ENCODE measurements at places on chromosomes 2 and 18.

DNA sequence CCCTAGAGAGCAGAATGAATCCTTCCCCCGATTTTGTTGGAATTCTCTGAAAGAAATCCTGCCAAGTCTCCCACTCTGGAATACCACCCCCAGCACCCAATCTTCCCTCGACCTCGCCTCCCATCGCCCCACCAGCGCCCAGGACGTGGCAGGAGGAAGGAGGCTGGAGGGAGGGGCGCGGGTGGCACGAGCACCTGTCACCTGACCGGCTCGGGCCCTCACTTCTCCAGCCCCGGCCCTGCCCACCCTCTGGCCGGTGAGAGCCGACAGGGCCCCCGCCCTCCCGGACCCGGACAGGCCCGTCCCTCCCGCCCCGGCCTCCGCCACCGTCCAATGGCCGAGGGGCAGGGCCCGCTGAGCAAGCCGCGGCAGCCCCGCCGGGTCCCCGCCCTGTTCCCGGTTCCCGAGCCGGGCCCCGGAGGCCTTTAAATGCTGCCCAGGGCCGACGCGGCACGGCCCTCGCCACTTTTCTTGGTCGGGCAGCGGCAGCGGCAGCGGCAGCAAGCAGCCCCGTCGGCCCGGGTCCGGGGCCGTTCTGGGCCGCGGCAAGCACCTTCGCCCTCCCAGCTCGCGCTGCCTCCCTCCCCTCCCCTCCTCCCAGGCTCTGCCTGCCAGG, at the start of gene LGALSL:
TSS of gene LGALSL (plus strand) at position 393 of the 616 bp plus-strand sequence. CDS start 384 bp downstream, outside the sequence.
- peak; percentile 85 for DNase-seq

DNA sequence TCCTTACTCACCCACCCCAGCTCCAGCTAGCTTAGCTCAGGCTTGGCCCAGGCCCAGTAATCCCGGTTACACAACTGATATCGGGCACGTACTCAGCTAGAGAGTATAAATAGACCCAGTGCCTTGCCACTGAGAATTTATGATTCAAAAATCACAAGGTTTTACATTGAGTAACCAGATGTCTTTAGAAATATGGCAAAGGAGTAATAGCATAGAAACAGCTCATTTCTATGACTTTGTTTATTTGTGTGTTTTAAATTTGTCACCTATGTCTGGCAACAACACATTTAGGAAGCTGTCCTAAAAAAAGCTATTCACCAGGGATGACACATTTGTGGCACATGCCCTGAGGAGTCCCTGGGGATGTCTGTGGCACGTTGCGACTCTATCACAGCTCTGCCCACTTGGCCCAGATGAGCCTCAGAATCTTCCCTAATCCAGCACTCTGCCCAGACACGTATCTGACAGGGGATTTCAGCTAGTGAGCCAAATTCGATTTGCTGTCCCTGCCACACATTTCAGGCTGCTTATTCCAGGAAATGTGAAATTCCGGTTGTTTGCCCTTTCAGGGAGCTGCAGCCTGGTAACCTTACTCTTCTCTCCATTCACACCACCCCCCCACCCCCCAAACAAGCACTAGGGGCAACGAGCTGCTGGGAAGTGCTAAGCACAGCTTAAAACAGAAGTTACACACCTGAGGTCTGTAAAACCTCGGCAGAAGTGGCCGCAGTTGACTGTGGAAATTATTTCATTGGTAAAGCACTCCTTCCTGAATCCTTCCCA, 85.4 kb upstream of the ZCCHC2 start:
- DNase-seq, result peak; percentile 95

DNA sequence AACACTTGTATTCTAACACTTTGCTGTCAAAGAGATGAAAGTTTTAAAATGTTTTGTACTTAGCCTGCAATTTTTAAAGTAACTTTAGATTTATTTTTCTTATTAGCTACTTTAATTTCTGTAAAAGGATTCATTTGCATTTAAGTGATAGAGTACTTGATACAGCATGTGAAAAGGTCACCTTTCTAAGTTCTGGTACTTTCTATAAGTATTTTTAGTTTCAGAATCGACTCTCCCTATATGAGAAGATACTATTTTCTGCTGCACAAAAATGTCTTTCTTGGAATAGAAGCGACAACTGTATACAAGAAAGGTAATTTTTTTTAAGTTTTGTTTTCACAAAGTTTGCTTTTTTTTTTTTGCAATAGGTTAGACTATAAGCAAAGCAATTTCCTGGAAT, 72.9 kb downstream of the METTL8 start:
- DNase-seq, result no peak

DNA sequence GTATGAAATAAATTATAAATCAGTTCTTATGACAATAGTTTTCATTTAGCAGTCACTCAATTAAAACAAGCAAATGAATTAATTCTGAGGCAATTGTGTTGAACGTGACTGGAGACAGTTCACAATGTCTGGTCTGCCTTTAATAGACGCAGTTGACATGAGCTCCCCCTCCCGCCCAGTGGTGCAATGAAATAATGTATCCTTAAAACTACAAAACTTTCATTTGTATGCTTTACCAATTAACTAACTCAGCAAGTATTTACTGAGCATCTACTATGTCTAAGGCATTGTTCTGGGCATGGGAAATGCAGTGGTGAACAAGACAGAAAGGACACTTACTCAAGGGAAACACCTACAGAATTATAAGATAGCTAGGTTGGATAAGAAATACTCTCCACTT, 3.5 kb upstream of the DSC2 start:
- no peak for DNase-seq

- no peak for DNase-seq
Measured at GRCh38 chr2:136225950-136226835, 108.2 kb upstream of the CXCR4 start.

DNA sequence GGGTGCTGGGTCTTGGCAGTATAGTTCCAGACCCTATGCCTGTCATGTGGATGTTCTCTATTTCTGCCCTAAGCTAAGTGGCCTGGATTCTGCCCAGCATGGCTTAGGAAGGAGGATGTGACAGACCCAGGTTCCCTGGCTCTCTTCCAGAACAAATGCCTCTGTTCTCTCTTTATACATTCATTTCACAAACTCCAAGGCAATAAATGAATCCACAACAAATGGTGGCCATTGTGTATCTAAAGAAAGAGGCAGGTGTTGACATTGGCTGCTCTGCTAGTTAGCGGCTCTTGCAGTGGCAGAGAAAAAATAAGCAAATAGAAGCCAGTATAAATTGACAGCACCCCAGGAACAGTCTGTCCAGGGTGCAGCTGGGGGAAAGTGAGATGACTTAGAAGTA, 298.6 kb downstream of the SUCLG1 start:
- no peak for DNase-seq

GRCh38 chr18:62716619-62717168, 1.4 kb downstream of the PHLPP1 start:
- peak; percentile 75 for DNase-seq

DNA sequence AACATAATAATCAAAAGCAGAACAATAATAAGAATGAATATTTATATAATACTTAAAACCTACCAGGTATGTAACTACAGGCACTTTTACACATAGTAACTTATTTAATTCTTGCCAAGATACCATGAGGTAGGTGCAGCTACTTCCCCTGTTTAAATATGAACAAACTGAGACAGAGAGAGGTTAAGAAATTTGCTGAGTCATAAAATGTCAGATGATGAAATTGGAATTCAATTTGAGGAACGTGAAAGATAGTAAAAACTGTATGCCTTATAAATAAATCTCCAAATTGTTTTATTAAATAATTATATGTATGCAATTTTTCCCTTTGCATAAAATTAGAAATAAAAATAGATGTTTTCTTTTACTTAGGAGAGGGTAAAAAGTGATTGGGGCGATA, 1103.3 kb upstream of the NRXN1 start:
- DNase-seq, result no peak

- DNase-seq, result no peak
Measured at GRCh38 chr2:228268301-228268700, 86.8 kb upstream of the SPHKAP start.

DNA sequence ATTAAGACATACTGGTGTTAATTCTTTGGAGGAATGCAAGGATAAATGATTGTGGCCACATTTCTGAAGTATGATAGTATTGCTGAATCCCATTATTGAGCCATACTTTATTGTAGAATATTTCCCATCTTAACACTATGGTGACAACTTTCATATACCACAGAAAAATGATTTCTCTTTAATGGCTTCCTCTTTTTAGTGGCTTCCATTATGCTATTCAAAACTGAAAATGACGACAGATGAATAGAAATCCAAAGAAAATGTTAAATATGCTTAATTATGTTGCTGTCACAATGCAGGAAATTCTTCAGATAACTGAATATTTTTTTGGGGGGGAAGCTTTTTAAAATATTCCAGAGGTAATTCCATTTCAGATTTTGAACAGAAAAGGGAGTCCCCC, 88.9 kb upstream of the TMEM200C start:
- DNase-seq, result no peak

- DNase-seq, result no peak
Measured at GRCh38 chr2:45332094-45332493, 279.0 kb downstream of the SRBD1 start.

DNA sequence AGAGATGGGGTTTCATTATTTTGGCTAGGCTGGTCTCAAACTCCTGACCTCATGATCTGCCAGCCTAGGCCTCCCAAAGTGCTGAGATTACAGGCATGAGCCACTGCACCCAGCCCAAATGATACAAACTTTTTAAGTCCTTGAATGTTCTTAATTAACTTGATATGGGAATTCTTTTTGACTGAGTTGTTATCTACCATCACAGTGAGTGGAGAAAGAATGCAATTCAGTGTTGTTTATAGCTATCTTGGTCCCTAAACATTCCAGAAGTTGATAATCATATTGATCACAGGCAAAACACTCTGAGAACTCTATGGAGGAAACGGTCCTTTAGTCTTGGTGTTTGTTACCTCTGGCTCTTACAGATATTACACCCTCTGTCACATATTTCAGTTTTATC, 1072.5 kb downstream of the SUCLG1 start:
- DNase-seq, result no peak

GRCh38 chr18:70293166-70293565, 4.3 kb downstream of the SOCS6 start:
- no peak for DNase-seq

DNA sequence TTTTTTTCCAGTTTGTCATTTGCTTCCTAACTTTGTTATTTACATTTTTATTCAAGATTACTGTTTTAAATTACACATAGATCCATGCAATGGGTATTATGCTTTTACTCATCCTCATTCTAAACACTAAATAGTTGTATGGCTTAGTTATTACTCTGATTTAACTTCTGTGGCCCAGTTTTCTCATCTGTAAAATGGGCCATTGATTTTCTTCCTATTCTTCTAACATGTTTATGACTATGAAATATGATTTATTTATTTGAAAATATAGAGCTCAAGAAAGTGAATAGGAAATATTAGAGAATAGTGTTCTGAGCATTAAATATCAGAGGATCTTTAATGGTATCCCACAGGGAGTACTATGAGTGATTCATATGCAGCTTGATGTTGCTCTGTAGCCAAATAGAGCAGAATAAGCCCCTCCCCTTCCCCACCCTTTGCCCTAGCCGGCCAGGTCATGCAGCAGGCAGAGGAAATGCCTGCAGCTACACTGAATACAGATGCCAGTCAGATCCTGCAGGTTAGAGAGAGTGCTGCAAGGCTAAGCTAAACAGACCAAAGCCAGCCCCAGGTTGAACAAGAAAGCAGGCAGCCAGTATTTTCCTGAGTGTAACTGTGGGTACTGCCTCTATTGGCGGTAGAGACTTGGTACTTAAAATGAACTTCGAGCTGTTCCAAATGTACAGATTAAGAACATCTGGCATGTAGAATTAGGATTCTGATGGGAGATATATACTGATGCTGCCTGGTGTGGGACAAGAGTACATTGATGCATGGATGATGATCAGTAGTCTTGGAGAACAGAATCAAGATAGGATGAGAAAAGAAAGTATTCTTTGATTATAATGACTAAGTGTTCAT, 11.7 kb upstream of the ACYP2 start:
- DNase-seq, result no peak

DNA sequence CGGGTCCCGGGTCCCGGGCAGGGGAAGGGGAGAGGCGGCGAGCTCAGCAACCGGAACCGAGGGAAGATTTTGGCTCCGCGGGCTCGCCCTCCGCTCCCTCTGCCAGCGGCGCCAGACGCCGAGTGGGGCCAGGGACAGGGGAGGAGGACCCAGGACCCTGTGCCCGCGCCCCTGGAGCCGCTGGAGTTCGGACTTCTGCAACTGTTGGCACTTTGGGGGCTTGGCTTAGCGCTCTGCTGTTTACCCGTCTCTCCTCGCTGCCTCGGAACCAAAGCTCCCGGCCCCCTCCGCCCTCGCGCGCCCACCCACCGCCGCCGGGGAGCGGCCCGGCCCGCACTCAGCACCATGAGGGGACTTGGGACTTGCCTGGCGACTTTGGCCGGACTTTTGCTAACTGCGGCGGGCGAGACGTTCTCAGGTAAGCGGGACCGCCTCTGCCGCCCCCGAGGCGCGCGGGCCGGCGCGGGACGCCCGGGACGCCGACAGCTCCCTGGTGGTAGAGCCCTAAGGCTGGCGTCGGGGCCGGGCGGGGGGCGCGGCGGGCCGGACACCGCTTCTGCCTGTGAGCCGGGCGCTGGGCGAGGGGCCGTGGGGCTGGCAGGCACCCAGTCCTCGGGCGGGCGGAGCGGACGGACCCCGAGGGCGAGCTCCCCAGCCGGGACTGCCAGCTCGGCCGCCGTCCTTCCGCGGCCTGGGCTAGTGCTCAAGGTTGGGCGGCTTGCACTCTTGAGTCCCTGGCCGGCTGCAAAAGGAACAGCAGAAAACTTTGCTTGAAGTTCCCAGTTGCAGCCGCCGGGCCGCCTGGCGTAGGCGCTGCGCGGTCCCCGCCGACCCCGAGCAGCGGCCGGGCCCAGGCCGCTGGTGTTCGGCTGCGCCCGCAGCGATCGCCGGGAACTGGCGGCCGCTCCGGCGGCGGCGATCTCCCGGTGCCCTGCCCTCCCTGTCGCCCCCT, 634 bp downstream of the PTPRM start:
- peak; percentile 76 for DNase-seq

- no peak for DNase-seq
Measured at GRCh38 chr2:162581959-162582798, 238.2 kb downstream of the GCA start.

Measured in suprapubic skin (tissue), 4 donors.